ENCODE measurements at places on chromosomes 16 and 17. TPM values are rescaled to one million over a fixed set of nuclear protein-coding genes. Genes with fewer than 3 reads are reported as not detected.

Gene TMEM235
- total RNA-seq: not detected

Gene PLLP
- total RNA-seq: 0.23 TPM

Gene CRYBA1
- not detected for total RNA-seq

Gene MEOX1
- total RNA-seq: 9.0 TPM

Gene ABCC12
- not detected for total RNA-seq

Gene GALNS
- total RNA-seq: 38.9 TPM

Gene USP31
- total RNA-seq: 6.8 TPM

Gene GCGR
- total RNA-seq: 0.07 TPM

Gene MPP2
- 0.86 TPM for total RNA-seq

Gene KCNG4
- total RNA-seq: not detected

Gene TLCD2
- total RNA-seq: 0.11 TPM

Gene TEDC2
- total RNA-seq: 26.6 TPM

Gene TMEM100
- total RNA-seq: not detected

Gene KRT25
- total RNA-seq: not detected

Gene KRT16
- total RNA-seq: not detected

Gene CCL11
- not detected for total RNA-seq

Gene KRT32
- not detected for total RNA-seq

Gene ALOX15
- total RNA-seq: not detected

Gene ANKRD40CL
- total RNA-seq: not detected

Gene IRX3
- 0.66 TPM for total RNA-seq

Gene ZNF232
- 11.1 TPM for total RNA-seq

Gene ASPHD1
- not detected for total RNA-seq

Gene G6PC3
- total RNA-seq: 25.5 TPM

Gene MYH1
- total RNA-seq: not detected

Gene KIF2B
- total RNA-seq: not detected

Gene NOXO1
- total RNA-seq: 0.25 TPM

Gene CAPNS2
- 0.27 TPM for total RNA-seq

Gene MMP25
- total RNA-seq: 75.1 TPM

Gene SLC6A2
- not detected for total RNA-seq
